ENCODE measurements at places on chromosomes 3 and 15.

DNA sequence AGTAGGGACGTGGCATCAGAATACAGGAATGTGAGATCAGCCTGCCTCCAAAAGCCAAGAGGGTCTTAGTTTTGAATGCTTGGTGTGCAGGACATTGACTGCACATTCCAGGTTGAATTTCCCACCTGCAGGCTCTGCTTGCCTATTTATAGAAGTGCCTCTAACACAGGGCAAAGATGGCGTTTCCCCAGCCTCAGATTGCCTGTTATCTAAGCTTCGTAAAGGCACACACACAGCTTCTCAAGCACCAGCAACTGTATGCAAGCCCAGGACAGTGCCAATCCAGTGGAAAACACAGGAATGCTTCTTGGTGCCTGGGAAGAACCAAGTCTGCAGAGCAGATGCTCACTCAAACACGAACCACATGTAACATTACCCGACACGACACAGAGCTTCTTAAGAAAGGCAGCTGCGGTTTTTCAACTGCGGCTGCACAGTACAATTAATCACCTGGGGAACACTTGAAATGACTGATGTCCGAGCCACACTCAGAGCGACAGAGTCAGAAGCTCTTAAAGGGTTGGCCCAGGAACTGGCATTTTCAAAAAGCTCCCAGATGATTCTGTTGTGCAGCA, 90.0 kb upstream of the ANKRD34C start:
- DNase-seq, result no peak

GRCh38 chr3:184710870-184711492, 883 bp downstream of the MAGEF1 start:
- DNase-seq, result no peak

- no peak for DNase-seq
Measured at GRCh38 chr15:51283026-51283425, 55.4 kb downstream of the CYP19A1 start.

DNA sequence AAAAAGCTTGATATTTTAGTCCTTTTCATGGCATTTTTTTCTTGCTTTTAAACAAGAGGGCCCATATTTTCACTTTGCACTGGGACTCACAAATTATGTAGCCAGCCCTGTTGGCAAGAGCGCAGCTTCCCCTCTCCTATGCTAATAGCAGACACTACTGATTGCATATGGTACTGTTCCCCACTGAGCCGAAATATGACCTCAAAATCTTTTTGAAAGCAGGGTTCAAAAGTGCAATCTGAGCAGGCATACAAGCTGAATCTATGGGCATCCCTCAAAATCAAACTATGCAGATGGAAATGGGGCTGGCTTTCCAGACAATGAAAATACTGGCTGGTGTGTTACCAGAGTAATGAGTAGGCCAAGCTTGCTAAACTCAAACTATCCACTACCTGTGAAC, 225.2 kb upstream of the SETMAR start:
- no peak for DNase-seq

GRCh38 chr15:101441696-101442095, 47.8 kb downstream of the PCSK6 start:
- no peak for DNase-seq

DNA sequence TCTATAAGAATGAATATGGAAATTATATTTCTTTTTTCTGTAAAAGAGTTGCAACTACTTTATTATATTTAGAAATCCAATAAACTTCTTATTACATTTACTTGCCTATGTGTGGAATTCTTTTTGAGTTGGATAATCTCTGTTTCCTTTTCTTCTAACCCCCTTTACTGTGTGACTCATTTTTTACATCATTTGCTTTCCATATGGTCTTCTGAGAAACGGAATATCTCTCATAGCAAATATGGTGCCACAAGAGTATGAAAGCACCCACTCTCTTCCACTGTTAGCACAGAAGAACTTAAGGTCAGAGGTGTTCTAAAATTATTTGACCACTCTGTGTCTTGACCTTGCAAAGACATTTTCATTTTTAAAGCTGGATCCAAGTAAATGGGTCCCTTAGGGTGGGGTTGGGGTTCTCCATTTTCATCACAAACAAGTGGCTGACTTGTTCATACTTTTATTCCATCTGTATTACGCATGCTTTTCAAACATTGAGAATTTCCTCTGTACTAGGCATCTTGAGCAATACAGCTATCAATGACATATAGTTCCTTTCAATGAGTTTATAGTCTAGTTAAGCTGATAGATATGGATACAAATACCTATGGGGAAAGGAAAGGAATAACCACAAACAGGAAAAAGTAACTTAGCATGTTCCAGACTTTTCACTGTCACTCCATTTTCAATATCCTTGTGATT, 281.1 kb upstream of the TPRG1 start:
- DNase-seq, result no peak

- no peak for DNase-seq
Measured at GRCh38 chr3:112736386-112736785, 95.4 kb upstream of the CCDC80 start.

DNA sequence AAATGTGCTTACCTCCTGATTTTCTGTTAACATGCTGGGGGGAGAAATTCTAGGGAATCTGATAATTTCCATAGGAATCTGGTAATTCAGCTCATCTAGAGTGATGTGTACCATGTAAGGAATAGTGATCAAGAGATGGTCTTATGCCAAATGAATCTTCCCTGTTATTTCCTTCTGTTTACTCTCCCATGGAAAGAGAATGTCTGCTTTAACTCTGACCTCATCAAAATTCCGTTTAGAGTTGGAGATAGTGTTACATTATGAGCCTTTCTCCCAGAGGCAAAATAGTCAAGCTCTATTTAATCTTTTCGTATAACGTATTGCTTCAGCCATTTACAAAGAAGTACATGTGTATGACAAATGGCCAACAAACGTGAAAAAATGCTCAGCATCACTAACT, 76.6 kb downstream of the ARHGEF26 start:
- DNase-seq, result no peak

GRCh38 chr3:53890726-53891475, 758 bp downstream of the SELENOK start:
- no peak for DNase-seq

DNA sequence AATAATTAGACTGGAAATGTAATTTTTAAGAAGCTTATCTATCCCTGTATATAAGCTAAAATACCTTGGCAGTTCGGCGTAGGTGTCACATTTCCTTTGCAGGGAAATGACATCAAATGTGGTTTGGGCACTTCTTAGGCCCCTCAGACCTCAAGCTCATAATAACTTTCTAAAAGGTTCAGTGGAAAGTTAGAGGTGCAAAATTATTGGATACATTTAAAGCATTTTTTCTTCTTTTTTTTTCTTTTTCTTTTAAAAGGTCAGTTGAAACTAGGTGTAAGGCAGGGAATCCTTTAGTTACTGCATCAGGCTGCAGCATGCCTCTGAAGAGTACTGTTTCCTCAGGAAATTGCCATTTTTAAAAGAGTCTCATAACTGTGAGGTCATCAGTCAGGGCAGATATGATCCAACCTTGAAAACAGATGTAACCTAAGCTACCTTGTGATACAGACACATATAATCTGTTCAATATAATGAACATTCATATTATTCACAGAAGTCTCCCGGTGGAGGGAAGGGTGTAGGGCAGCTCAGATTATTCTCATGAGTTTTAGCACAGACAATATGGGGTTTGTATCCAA, 4.8 kb downstream of the SACM1L start:
- DNase-seq, result no peak

- peak; percentile 37 for DNase-seq
Measured at GRCh38 chr15:91302588-91303439, 202.8 kb downstream of the SV2B start.

- no peak for DNase-seq
Measured at GRCh38 chr15:88178631-88179030, 77.9 kb downstream of the NTRK3 start.

DNA sequence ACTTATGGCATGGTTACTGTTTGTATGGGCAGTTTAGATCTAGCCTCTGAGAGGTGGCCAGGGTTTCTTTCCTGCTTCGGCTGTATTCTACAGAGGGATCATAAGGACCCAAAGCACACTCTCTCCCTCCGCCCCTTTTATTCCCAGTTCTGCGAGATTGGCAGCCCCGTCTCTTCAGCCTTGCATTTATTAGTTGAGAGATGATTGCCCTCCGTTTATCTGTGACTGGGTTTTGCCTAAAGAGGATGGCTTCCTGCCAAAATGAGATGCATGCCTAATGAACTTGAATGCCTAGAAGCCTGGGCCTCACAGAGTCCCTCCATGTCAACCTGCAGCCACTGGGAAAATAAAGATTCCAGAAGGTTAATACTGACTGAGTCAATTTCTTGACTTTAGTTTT, 97.1 kb upstream of the CHL1 start:
- DNase-seq, result no peak

DNA sequence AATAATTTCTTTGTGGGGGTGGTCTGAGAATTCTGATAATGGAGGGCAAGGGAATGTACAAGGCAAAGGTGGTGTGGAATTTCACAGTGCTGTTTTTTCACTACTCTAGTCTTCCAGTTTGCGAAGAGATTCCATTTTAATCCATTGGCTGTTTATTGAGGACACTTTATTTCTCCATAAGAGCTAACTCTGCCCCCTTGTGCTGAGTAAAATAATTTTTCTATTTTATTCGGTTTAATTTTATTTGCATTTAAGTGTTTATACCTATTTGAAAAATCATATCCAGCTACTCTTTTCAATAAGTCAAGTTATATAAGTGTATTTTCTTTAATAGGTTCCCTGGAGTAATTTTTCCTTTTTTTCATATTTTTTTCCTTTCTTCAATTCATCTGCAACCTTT, 840.1 kb downstream of the TUSC7 start:
- no peak for DNase-seq

DNA sequence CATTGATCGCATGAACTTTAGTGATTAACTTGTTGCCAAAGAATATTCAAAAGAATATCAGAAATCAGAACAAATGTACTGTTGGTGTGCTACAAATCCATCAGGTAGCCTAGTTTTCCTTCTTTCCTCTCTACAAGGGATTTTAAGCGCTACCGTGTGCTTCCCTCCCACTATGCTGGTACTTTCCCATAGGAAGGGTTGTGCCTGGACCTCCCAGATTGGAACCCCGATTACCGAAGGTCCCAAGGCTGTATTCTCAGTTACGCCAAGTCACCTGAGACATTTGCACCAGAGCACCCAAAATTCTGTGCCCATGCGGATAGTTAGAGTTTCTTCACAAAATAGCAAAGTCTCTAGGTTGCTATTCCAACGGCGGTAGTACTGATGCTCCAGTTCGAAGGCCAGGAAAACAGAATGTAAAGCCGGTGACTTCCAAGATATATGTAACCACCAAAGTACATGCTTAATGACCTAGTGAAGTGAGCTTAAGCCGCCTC, 23.4 kb upstream of the GATM start:
- DNase-seq, result no peak

DNA sequence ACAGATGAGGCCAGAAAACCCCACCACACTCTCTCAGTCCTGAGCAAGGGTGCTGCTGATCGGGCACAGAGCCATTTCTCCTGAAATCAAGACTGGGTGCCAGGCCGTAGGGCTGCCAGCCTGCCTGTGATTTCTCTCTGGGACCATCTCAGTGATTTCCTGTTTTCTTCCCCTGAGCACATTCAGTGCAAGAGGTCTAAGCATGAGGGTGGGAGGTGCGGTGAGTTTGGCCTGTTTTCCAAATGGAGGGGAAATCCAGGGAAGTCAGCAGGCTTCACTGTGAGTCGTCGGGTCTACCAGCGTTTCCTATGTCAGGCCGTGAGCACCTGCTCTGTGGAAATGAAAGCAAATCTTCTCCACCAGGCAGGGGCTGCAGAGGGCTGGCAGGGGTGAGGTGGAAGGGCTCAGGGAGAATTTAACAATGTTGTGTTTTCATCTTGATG, 82.3 kb downstream of the ST6GAL1 start:
- DNase-seq, result peak; percentile 14

DNA sequence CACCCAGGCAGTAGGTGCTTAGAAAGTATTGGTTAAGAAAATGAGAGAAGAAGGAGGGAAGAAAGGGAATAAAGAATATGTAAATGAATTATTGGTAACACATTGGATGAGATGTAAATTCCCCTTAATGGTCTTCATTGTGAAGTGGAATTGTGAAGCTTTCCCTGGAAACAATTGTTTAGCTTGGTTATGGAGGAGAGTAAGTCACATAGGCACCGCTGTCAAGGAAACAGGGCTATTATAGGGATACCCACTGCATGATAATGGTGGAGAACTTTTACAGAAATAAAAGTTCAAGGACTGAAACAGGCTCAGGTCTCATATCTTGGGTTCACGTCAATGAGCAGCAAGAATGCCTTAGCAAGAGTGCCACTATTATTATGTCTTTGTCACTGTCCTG, 9.5 kb downstream of the SYNPR start:
- DNase-seq, result no peak

- no peak for DNase-seq
Measured at GRCh38 chr15:73628102-73628501, 5.1 kb downstream of the NPTN start.

- no peak for DNase-seq
Measured at GRCh38 chr15:68808091-68808490, 12.6 kb downstream of the ANP32A start.

GRCh38 chr3:150411976-150412375, 3.9 kb downstream of the TSC22D2 start:
- DNase-seq, result no peak

DNA sequence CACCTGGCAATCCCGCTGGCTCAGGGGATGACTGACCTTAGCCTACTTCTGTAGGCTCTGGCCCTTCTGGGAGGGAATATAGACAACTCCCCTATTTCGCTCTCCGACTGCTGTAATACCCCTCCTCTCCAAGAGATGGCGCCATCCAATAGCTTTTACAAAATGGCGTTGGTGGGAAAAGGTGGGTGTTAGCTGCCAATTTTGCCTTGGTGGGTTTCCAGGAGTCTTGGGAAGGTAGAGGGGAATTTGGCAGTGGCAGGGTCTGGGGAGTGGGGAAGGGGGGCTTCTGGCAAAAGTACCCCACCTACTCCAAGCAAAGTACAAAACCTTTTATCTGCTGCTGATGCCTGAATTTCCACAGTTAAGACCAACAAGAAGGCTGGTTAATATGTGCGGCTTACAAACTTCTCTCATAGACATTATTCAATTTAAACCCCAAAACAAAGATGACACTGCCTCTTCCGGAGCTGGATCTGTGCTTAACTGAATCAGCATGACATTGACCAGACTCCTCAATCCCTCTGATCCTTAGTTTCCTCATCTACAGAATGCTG, 62.1 kb downstream of the RASGRF1 start:
- peak; percentile 70 for DNase-seq

DNA sequence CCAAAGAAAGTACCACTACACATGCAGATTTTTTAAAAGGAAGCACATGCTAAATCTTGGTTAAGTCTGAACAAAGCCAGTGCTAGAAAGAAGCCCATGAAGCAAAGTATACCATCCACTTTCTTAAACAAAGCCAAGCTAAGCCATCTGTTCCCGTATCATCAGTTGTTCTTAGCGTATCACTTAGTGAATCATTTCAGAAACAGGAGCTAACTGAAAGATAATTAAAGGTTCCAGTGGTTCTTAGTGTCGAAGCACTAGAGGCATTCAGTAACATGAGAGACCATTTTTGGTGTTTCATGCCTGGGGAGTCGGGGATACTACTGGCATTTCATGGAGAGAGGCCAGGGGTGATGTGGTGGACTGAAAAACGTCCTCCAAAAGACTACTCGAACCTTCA, 12.8 kb downstream of the UBXN7 start:
- no peak for DNase-seq

GRCh38 chr15:73965758-73966113, 26.4 kb downstream of the STOML1 start:
- DNase-seq, result no peak

- DNase-seq, result no peak
Measured at GRCh38 chr3:81694662-81695061, 66.8 kb downstream of the GBE1 start.
